ENCODE measurements at places on chromosomes 16 and 17.

- DNase-seq: no peak
Observed at GRCh38 chr17:36730857-36731490, 129.6 kb downstream of the MRM1 start.

GRCh38 chr17:43880420-43880991 is 26.8 kb downstream of the MPP2 start:
- DNase-seq: peak; percentile 72

DNA sequence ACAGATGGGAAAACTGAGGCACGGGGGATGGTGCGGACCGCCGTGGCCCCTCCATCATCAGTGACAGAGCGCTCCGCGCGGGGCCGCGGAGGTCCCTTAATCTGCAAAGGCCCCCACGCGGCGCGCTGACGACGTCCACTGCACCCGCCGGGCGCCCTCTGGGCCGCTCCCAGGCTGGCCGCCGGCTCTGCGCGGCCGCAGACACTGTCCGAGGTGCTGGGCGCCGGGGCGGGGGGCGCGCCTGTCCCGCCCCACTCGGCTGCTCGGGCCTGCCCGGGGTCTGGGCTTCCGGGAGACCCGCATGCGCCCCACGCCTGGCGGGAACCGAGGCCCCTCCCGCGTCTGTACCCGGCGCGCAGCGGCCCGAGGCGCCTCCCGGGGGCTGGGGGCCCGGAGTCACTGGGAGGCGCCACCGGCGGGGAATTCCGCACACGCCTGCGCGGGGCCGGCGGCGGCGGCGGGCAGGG is 550 bp upstream of the RNF213 start:
- DNase-seq: peak; percentile 77

DNA sequence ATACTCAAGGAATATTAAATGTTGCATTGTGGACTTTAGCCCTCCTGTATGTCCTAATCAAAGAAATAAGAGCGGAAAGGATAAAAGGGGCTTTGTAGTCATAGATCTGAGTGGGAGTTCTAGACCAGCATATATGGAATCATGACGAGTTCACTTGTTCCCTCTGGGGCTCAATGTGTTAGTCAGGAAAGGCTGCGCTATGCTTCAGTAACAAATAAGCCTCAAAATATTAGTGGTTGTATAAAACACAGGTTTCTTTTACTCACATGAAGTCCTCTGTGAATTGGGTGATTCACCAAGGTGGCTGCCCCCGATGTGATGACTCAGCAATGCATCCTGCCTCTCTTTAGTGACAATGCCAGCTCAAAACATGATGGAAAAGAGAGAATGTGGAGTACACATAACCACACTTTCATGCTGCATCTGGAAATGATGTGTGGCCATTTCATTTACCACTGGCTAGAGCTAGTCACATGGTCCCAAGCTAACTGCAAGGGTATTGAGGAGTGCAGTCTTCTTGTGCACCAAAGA is 63.3 kb upstream of the IRX5 start:
- DNase-seq: no peak

- no peak for DNase-seq
Observed at GRCh38 chr16:50769-51591, 2.4 kb downstream of the POLR3K start.

DNA sequence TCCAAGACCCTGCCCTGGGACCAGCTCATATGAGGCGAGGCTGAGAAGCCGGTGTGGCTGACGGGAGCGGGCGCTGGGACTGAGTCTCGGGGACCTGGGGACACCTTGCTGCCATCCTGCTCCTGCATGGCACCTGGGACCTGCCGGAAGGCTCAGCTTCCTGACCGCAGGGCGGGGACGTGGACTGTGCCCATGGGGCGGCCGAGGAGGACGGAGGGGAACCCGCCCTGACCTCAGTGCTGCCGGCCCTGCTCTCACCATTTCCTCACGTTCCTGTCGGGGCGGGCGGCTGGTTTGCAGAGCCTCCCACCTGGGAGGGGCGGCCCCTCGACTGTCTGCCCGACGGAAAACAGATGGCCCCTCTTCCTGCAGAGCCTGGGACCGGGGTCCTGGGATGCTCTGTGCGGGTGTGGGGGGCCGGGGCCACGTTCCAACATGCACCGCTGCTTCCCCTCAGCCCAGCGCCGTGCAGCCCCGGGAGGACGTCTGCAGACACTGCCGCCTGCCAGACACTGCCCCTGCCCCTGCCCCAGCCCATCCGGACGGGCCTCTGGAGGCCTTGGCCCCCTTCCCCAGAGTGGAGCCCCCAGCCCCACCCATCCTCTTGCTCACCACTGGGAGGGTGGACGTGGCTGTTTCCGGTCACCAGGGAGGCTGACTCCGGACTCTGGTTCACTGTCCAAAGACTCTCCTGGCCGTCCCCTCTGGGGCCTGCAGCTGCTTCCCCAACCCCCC is 43.9 kb upstream of the SSTR5 start:
- DNase-seq: no peak

GRCh38 chr16:86537486-86537885 is 17.5 kb downstream of the MTHFSD start:
- no peak for DNase-seq

DNA sequence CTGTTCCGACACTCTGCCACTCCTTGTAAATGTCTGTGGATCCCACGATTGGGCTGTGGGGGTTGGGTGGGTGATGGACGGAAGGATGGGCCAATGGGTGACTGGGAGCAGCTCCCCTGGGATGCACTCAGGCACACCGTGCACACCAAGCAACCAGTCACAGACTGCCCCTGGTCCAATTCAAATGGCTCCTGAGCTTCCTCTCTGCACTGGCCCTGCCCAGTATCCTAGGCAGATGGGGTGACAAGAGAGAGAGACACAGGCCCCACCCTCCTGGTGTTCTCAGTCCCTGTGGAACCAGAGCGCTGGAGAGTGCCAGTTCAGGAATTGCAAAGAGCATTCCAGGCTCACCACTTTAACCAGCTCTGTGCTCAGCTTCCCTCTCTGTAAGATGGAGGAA is 32.8 kb downstream of the BEAN1 start:
- no peak for DNase-seq

- DNase-seq: no peak
Observed at GRCh38 chr16:57266531-57267260, 17.8 kb downstream of the PLLP start.

DNA sequence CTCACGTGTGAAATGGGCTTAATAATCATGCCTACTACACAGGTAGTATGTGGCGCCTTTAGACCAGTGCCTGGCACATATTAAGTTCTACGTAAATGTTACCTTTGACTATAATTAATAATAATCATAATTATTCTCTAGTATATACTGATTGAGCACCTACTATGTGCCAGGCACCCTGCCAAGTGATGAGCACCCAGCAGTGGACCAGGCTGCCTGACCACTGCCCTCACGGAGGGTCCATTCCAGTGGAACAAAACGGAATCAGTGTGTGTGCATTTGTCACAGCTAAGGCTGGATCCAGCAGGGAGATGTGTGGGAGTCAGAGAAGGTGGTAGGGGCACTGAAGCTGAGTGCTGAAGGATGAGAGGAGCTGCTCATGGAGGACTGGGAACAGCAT is 30.5 kb downstream of the SEC14L5 start:
- no peak for DNase-seq

GRCh38 chr16:55668340-55669281 is 12.8 kb downstream of the SLC6A2 start:
- DNase-seq: no peak

DNA sequence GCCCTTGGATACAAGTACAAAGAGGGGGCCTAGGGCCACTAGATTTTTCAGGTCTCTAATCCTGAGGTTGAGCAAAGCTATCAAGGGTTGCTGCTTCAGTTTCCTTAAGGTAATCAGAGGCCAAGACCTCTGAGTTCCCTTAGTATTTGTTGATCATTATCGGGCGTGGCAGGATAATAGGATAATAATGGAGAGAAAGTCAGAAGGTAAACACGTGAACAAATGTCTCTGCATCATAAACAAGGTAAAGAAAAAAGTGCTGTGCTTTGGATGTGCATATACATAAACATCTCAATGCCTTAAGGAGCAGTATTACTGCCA is 41.5 kb upstream of the YPEL2 start:
- DNase-seq: no peak

DNA sequence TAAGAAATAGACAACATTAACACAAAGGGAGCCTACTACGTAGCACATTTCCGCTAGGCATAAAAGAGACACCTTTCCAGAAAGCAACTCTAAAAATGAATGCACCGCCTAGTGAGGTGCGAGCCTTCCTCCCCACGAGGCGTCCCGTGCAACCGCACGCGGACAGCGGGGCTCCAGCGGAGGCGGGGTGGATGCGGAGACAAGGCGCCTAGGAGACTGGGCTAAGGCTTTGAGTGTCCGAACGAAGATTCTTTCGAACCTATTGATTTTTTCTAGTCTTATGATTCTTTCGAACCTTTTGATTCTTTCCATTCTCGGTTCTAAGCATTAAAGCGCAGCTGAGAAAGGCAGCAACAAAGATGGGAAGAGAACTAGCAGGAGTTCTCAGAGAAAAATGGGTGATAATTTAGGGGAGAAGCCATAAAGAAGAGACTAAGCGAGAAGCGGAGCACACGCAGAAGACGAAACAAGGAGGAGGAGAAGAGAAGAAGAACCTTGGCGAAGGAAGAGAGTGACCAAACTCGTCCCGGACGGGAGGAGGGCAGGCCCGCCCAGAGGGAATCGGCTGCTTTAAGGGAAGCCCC is 394 bp upstream of the CPD start:
- peak; percentile 42 for DNase-seq

DNA sequence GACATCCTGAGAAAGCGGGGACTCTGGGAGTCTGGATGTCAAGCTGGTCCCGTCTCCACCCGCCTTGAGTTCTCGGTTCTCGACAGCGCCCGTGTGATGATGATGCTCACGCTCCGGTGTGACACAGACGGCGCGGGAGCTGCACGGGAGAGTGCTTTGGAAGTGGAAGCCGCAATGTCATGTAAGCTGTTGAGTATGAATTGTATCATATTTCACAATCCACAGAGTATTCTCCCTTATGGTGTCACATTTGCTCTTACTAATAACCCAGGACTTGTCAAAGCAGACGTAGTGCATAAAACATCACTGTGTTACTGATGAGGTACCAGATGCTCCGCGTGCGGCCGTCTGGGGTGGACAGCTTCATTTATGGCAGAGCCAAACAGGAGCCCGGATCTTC is 217.5 kb upstream of the CHMP6 start:
- DNase-seq: no peak

- DNase-seq: no peak
Observed at GRCh38 chr17:17309356-17309755, 6.2 kb downstream of the NT5M start.

DNA sequence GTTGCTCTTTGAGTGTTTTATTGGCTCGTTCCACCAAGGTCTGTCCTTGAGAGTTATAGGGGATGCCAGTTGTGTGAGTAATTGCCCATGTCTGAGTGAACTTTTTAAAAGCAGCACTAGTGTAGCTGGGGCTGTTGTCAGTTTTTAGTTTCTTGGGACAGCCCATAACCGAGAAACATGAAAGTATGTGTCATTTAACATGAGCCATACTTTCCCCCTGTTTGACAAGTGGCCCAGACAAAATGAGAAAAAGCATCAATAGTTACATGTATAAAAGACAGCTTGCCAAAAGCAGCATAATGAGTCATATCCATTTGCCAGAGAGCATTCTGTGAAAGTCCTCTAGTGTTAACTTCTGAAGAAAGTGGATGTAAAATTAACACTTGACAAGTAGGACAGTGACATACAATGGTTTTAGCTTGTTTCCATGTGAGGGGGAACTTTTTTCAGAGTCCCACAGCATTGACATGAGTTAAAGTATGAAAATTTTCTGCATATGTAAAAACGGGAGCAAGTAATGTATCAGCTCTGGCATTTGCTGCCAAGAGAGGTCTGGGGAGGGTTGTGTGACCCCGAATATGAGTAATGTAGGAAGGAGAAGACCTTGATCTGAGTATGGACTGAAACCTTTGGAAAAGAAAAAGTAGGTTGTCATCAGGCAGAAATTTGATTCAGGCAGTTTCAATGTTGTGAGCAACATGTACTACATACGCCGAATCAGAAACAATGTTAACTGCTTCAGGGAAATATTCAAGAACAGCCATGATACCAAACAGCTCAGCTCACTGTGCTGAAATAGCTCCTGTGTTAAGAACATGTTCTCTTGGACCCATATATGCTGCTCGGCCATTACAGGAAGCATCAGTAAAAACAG is 56.8 kb upstream of the ARL4D start:
- no peak for DNase-seq

- DNase-seq: no peak
Observed at GRCh38 chr16:86219655-86220445, 290.5 kb upstream of the FOXF1 start.

- DNase-seq: no peak
Observed at GRCh38 chr17:37417852-37418251, 11.2 kb downstream of the TADA2A start.

- no peak for DNase-seq
Observed at GRCh38 chr17:78394209-78394608, 15.8 kb downstream of the PGS1 start.

- no peak for DNase-seq
Observed at GRCh38 chr17:32627239-32627996, 140.6 kb downstream of the CDK5R1 start.

- DNase-seq: no peak
Observed at GRCh38 chr16:54067322-54068065, 219.1 kb downstream of the IRX3 start.

GRCh38 chr17:59456428-59456827 is 109.0 kb upstream of the DHX40 start:
- no peak for DNase-seq

Data from femur (tissue), 1 donor.